ENCODE measurements at places on chromosomes 13 and 19. TPM values are rescaled to one million over a fixed set of nuclear protein-coding genes. Genes with fewer than 3 reads are reported as not detected.

The SERPINE3 gene
- total RNA-seq = not detected

DNA sequence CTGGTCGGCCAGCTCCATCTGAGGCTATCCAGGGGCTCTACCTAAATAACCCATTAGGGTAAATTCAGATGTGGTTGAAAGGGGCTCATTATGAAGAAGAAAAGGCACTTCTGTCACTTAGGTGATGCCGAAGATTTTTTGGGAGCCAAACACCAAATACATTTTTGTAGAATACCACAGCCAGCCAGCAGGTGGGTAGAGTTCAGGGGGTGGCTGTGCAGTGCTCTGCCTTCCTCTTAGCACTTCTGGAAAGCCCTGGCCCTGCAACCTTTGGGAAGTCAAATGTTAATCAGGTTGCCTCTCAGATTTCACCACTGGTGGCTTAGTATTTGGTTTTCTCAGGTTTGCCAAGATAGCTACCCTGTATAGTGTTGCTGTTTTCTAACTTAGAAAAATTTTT, 18.5 kb upstream of the GPR18 start:
- H3K4me1 ChIP-seq = peaks cover 80% of the 10 kb centered on the region
- no peaks in the 10 kb centered on the region for H3K27me3 ChIP-seq
- peaks cover 49% of the 10 kb centered on the region for H3K36me3 ChIP-seq
- H3K4me3 ChIP-seq = no peak overlapping the region
- no peak for DNase-seq

The LGALS4 gene
- total RNA-seq = 1.1 TPM

The ZNF699 gene
- 4.7 TPM for total RNA-seq

DNA sequence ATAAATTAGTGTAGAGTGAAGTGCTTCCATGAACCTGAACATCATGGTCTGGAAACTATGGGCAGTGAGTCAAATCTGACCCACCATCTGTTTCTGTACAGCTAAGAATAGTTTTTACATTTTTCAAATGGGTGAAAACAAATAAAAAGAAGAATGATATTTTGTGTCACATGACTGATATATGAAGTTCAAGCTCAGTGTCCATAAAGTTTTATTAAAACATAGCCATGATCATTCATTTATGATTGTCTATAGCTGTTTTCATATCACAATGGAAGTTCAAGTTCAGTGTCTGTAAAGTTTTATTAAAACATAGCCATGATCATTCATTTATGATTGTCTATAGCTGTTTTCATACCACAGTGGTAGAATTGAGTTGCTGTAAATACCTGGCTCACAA, 42.7 kb downstream of the ZNF333 start:
- DNase-seq = no peak
- no peaks in the 10 kb centered on the region for H3K4me1 ChIP-seq
- H3K36me3 ChIP-seq = no peaks in the 10 kb centered on the region
- H3K4me3 ChIP-seq = no peak overlapping the region
- no peak overlapping the region for H3K27ac ChIP-seq
- H3K27me3 ChIP-seq = peaks cover 1% of the 10 kb centered on the region

- peaks cover 11% of the 10 kb centered on the region for H3K27me3 ChIP-seq
- H3K4me3 ChIP-seq = no peak overlapping the region
- no peak overlapping the region for H3K27ac ChIP-seq
- H3K36me3 ChIP-seq = no peaks in the 10 kb centered on the region
Measured at GRCh38 chr19:46202426-46202825, 27.1 kb upstream of the IGFL1 start.

- H3K4me3 ChIP-seq = no peak overlapping the region
- H3K36me3 ChIP-seq = peaks cover 1% of the 10 kb centered on the region
- H3K27ac ChIP-seq = no peak overlapping the region
- H3K4me1 ChIP-seq = peaks cover 10% of the 10 kb centered on the region
Measured at GRCh38 chr19:5128251-5128935, 159.5 kb downstream of the KDM4B start.

The LRG1 gene
- total RNA-seq = 0.39 TPM

All from activated T-helper 1 cell treated with anti-CD3 and anti-CD28 coated beads, Interleukin-12 subunit alpha, Interleukin-12 subunit beta, Interleukin-2, Interleukin-4 antibody, amounts not matched to agents 30 ng/mL and 10 ng/mL and 1 ng/mL, durations not matched to agents 14 hours and 24 hours and 36 hours (primary cell).